ENCODE measurements at places on chromosomes 4 and X. TPM values are rescaled to one million over a fixed set of nuclear protein-coding genes. Genes with fewer than 3 reads are reported as not detected.

DNA sequence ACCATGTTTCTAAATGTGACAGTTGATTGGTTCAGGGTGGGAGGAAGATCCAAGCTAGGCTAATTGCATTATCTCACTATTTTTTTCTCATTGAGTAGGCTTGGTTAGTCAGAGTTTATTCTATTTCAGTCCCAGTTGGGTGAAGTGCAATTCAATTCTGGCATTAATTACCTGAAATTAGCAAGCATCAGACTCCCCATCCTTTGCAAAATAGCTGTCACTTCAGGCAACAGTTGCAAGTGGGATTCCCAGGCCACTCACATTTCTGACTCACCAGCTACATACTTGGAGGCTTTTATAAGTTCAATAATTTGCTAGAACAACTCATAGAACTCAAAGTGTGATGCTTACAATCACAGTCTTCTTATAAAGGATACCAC lies 155.8 kb upstream of the HAND2 start:
- no peak for DNase-seq

DNA sequence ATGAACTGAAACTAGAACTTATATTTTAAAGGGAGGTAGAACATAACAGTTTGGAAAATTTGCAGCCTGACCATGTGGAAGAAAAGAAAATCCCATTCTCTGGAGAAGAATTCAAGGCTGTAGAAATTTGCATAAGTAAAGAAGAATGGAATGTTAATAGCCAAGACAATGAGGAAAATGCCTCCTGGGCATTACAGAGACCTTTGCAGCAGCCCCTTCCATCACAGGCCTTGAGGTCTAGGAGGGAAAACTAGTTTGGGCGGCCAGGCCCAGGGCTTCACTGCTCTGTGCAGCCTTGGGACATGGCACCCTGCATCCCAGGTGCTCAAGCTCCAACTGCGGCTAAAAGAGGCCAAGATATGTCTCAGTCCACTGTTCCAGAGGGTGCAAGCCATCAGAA lies 1506.8 kb downstream of the PCDH18 start:
- DNase-seq, result no peak

Gene ATP1B4
- not detected for total RNA-seq

Gene SYTL5
- 0.08 TPM for total RNA-seq

GRCh38 chrX:123924186-123924585 lies 37.3 kb upstream of the STAG2 start:
- DNase-seq, result no peak

Gene UGT8
- 2.1 TPM for total RNA-seq

Gene GPR78
- total RNA-seq, result not detected

Gene NHSL2
- 0.36 TPM for total RNA-seq

GRCh38 chr4:99077177-99077576 lies 11.4 kb downstream of the ADH5 start:
- DNase-seq, result no peak

Gene NEUROG2
- not detected for total RNA-seq

- no peak for DNase-seq
These were observed 1176.7 kb downstream of the NLGN4X start for GRCh38 chrX:5051831-5052491.

GRCh38 chr4:25928379-25929297 lies 14.6 kb downstream of the SMIM20 start:
- no peak for DNase-seq

DNA sequence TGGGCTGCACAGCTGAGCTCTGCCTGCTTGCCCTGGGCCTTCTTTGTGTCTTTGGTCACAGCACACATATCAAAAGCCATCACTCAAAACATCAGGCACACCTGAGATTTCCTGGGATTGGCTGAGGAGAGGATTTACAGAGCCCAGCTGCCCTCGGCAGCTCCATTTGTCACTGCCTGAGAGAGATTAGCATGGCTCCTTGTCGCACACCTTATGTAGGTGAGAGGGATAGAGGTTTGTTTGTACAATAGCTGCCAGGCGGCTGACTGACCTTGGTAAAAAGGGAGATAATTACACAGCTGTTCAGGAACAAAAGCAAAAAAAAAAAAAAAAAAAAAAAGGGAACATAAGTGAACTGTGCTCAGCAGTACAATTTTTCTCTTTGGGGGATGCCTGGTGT lies 63.2 kb downstream of the MGST2 start:
- DNase-seq, result no peak

DNA sequence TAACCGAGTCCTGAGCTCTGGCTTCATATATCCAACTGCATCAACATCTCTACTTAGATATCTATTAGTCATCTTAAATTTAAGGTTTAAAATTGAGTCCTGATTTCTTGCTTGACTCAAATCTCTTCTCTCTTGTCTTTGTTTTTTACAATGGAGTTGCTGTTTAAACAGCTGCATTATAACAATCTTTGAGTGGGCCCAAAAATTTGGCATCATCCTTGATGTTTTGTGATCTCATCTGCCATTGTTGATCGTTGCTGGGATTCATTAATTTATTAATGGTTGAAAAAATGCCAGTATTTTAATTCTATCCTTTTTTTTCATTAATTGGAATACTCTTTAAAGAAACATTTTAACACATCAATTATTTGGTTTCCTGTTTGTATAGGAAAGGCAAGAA lies 82.2 kb downstream of the STIM2 start:
- no peak for DNase-seq

Gene HMX1
- not detected for total RNA-seq

Gene TENM3
- total RNA-seq, result 0.95 TPM

GRCh38 chrX:3252744-3253143 lies 93.7 kb downstream of the MXRA5 start:
- DNase-seq, result no peak

GRCh38 chrX:67607466-67607865 lies 63.6 kb downstream of the AR start:
- no peak for DNase-seq

- no peak for DNase-seq
These were observed 13.7 kb downstream of the PITX2 start for GRCh38 chr4:110609044-110609750.

Gene HAND2
- 0.31 TPM for total RNA-seq

Gene CTAG2
- not detected for total RNA-seq

- no peak for DNase-seq
These were observed 58.8 kb downstream of the PPP3CA start for GRCh38 chr4:101288365-101289145.

Data from Panc1 (cell line).